ENCODE measurements at places on chromosomes 16 and 17.

DNA sequence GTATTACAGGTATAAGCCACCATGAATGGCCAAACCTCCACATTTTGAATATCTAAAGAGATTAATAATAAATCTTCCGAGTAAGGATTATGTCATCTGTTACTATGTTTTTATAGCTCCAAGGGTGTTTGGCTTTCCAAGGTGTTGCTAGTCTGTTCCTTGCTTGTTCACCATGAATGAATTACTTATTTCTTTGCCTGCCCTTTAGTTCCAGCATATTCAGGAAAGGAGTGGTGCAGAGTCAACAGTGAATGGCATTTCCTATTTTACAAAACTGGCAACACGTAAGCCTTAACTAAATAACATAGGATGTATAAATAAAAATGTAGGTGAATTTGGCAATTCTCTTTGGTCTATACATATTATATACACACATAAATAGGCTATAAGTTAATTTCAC, 70.3 kb downstream of the MYO1D start:
- DNase-seq, result no peak

DNA sequence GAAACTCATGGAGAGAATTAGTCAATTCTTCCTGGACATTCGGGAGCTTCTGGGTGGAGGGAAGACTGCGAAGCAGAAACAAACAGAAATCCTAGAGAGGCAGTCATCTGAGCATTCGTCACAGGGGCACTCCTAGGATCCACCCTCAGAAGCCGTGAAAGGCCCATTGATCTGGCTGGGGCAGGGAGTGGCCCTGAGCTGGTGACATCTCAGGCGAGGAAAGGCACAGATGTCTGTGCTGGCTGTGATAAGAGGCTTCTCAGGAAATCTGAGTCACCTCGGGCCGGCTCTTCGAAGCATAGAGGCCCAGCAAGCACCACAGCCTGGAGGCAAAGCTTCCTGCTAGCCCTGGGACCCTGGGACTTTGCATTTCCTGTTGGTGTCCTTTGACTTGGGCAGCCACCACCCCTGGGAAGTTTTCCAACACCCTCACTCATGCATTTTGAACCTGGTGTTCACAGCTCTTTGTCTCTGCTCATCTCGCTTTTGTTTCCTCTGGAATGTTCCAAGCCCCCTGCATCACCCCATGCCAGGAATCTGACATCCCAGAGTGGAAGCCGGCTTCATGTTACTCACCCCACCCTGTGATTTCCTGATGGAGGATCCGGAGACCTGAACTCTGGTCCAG, 23.3 kb upstream of the CDRT4 start:
- DNase-seq, result no peak

GRCh38 chr17:45031231-45032173, 19.9 kb downstream of the DCAKD start:
- DNase-seq, result no peak

DNA sequence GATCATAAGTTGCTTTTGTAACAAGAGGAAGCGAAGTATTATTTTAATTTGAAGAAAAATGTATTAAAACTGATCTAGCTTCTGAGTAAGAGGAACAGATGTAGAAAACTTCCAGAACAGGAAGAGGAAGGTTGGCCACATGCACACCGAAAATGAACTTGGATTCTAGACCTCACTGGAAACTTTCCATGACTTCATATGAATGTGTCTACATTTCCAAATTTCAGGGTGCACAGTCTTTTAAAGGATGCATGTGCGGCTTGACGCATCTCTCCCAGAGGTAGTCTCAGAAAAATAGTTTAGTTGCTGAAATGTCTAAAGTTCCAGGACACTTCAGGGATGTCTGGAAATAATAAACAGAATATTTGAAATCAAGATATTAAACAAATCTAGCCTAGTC, 275.1 kb upstream of the MYOCD start:
- no peak for DNase-seq

DNA sequence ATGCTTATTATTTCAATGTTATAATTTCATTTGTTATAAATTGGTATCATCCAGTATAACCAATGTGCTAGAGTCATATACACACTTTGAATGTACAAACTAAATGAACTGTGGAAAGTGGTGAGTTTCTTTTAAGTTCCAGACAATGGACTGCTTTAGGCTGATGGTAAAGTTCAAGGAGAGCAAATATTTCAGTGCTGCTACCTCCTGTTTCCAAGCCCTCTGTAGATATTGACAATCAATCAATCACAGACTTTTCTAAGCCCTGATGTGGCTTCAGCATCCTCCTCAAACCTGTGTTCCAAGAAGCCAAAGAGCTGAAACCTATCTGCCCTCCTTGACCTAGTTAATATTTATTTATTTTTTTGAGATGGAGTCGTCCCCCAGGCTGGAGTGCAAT, 28.2 kb upstream of the SREBF1 start:
- no peak for DNase-seq

- no peak for DNase-seq
These were observed 171.6 kb downstream of the SNX29 start for GRCh38 chr16:12148120-12148519.

DNA sequence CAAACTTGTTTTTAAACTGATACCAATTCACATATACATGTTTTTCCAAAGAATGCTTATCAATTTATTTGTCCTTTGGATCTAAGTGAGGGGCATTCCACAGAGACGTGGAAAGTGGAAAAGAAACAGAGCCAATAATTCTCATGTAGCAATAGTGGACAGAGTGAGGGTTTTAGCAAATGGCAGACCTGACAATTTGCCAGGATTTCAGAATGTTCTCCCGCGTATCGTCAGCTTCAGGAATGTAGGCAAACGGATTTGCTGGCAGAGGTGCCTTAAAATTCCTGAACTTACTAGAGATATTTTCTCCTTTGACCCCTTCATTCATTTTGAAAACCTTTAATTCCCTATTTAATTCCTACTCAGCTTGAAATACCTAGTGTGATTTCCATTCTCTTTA, 193.4 kb upstream of the CPHXL start:
- no peak for DNase-seq

DNA sequence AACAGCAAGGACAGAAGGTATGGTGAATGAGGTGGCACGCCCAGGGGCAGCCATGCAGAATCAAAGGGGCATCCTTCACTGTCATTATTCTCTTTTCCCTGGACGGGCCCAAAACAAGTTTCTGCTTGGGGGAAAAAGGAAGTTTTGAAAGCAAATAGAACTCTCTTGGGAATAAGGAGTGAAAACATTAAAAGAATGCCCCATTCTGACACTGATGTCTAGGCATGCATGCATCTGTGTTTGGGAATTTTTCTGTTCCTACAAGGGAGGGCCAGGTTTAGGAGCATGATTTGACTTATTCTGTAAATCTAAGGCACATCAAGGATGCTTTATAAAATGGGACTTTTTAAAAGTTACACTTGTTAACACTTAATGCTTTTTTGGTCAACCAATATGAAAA, 34.3 kb upstream of the SLC12A3 start:
- DNase-seq, result no peak

GRCh38 chr17:51850201-51850600, 308.3 kb downstream of the CA10 start:
- no peak for DNase-seq

DNA sequence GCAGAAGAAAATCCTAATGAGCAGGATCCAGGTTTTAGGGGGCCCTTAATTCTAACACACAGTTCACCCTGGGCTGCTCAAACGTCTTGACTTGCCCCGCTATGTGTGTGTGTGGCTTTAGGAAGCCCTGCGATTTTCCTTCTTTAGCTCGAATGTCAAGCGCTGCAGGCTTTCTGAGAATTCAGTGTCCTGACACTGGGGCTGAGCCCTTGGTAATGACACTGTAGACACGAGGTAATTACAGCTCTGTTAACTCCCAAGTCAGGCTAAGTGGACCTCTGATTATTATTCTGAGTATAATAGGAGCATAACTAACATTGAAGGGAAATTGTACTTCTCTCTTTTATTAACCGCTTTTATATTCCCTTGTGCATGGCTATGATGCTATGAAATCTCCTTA, 202.1 kb downstream of the RBFOX1 start:
- no peak for DNase-seq

- no peak for DNase-seq
These were observed 37.8 kb upstream of the C16orf78 start for GRCh38 chr16:49335828-49336227.

DNA sequence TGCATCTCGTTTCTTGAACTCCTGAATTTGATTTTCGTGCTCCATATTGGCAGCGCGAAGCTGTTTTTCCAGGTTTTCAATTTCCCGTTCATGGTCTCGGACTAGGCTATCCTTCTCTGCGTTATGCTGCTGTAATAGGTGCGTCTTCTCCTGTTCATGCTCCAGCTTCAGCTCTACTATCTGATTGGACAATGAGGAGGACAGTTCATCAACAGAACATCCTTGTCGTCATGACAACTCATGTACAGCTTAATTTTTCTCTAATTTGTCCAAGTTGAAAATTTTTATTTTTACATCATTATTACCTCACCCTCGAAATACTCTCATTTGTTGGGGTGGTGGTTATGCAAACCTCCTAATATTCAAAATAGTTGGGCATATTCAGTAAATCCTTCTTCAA, 289.8 kb downstream of the CEP112 start:
- no peak for DNase-seq

DNA sequence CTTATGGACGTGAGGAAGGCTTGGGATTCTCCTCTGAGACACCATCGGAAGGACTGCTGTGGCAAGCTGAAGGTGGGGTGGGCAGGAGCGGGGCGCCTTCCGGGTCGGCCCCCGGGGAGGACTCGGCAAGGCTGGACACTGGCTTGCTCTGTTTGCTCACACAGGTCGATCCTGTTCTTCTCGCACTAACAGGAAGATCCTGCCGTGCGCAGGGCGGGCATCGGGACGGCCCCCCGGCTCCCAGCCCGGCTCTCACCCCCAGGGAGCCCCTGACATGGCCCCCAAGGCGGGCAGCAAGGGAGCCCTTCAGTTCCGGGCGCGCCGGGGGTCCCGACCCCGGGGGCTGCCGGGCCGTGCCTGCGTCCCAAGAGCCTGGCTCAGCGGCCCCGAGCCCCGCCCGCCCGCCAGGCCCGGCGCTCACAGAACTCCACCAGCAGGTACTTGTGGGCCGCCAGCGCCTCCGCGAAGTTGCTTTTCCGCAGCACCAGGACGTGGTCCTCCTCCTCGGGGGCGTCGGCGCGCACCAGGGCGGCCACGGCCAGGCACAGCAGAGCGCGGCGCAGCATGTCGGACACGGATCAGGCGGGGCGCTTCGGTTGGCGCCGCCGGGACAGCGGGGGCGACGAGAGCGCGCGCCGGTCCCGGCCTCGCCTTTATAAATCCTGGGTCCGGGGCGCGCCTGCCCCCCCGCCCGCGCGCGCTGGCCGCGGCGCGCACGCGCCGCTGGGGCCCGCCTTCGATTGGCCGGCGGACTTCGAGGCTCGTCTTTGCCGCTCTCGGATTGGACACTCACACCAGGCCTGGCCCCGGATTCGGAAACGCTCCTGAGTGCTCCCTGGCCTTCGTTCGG, at the start of gene P4HB:
Gene P4HB (minus strand): TSS at position 630 of the 850 bp plus-strand sequence. CDS start 64 bp downstream, at position 566.
- DNase-seq, result no peak

DNA sequence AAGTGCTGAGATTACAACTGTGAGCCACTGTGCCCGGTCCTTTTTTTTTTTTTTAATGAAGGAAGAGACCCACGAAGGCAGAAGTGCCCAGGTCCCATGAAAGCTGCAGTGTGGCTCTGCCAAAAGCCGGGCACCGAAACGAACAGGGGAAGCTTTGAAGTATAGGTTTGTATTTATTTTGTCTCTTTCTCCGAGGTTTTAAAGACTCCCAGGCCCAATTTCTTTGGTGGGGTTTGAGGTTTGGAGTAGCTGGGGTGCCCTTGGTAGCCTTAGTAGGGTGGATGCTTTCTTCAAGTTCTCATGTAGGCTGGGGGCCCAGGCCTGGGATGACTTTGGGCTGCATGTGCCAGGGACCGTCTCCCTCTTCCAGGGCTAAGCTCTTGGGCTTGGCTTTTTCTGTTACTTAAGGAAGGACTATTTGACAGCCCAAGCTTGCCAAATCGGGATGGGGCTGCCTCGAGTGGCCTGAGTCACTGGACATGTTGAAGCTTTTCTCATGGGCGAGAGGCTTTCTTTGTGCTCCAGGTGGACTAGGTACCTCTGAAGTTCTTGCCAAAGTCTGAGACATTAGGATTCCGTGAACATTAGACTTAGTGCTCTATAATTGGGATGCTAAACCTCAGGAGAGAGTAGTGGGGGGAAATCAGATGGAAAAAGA, 66.3 kb downstream of the WIPI1 start:
- no peak for DNase-seq

DNA sequence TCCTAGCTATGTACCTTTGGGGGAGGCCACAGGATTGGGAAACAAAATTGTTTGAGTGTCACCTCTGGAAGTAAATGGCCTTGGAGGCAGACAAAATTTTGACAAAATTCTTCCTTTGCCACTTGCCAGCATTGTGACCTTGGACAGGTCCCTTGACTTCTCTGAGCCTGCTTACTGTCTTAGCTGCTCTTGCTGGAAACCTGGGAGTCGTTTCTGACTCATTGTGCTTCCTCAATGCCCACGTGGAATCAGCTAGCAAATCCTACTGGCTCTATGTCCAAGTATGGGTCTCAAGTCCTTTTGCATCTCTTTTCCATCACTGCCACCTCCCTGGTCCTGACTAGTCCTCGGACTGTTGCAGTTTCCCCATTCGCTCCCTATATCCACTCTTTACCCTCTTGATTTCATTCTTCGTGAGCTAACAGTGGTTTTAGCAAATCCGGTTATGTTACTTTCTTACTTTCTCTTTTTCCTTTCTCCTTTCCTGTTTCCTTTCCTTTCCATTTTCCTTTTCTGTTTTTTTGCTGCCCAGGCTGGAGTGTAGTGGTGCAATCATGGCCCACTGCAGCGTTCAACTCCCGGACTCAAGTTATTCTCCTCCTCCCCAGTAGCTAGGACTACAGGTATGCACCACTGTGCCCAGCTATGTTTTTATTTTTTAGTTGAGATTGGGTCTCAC, 68.1 kb upstream of the LGALS9 start:
- DNase-seq, result no peak

DNA sequence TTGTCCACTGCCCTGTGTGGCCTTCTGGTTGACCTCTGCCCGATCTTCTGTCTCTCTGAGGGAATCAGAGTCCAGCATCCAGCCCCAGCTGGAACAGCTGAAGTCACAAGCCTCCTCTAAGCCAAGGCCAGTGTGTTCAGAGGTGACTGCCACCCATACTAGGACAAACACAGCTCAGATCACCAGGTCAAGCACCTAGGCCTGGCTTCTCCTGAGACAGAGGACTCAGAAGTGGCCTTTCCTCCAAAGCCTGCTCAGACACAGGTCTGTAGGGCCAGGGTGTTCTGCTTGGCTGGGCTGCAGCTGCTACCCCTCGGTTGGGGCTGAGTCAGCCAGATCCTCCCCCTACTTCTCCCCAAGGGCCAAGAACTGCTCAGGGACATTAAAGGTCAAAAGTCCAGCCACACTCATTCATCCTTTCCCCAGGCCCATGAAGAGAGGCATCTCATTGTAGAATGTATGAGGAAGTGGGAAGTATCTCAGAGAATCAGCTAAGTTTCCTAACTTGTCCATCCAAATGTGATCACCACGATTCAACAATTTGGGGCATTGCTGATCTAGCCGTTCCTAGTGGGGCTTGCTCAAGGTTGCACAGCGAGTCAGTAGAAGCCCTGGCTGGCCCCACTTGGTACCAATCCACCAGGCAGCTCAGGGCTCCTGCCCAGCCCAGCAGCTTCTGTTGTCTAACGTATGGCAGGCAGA, 7.6 kb downstream of the SLC46A1 start:
- DNase-seq, result no peak

- no peak for DNase-seq
These were observed 52.2 kb downstream of the TRARG1 start for GRCh38 chr17:1331708-1332107.

Data from SIG-M5 (cell line).